Activated CD4-positive, alpha-beta memory T cell treated with anti-CD3 and anti-CD28 coated beads for 36 hours (primary cell): ENCODE measurements at places on chromosomes 3 and 15.
A peak's percentile ranks its signal among the peaks of the same experiment; 100 is the strongest.

DNA sequence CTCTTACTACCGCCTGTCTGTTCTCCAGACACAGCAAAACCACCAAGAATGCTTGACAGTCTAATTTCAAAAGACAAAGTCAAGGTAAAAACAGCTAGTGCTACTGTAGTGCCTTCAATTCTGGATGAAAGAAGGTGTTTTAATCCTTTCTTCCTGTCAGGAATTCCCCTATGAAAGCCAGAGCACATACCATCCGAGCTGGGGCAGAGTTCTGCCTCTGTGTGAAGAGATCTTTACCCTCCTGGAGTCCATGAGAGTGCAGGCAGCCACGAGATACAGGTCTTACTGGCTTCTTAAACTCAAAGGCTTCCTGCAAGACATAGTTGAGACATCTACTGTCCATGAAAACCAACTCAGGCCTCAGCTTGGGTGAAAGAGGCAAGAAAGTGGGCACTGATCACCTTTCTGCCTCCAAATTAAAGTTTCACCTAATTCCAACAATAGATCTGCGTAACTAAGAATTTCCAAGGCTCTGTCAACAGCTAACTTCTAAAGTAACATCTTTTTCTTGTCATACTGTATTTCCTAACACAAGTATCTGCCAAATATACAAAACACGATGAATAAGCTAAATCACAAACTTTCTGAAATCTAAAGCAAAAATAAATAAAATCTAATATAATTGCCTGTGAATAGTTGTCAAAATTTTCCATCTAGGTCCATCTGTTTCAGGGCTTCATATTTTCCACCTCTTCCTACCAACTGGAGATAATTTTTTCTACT is 7.5 kb downstream of the CDC25A start:
- no peaks in the 10 kb centered on the region for H3K27me3 ChIP-seq
- no peak overlapping the region for H3K27ac ChIP-seq
- H3K36me3 ChIP-seq = peaks cover 89% of the 10 kb centered on the region

GRCh38 chr3:120854908-120855526 is 53.0 kb upstream of the STXBP5L start:
- H3K36me3 ChIP-seq = no peaks in the 10 kb centered on the region
- no peaks in the 10 kb centered on the region for H3K4me1 ChIP-seq
- DNase-seq = no peak

DNA sequence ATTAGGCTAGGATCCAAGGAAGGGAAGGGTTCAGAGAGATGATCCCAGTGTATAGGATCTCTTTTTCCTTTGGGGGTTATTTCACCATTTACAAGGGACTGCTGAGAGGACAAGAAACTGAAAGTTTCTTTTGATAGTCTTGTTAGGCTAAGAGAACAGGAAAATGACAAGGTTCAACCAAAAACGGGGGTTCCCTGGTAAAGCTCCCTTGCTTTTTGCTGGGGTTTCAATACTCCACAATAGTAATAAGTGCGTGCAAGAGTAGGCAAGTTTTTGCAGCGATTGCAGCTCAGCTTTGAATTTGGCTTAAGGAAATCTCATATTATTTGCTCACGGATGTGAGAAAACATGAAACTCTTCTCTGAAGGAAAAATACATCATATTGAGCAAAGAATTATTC is 18.8 kb upstream of the SUSD5 start:
- H3K27ac ChIP-seq = no peak overlapping the region
- no peak overlapping the region for H3K4me3 ChIP-seq
- no peaks in the 10 kb centered on the region for H3K36me3 ChIP-seq
- no peaks in the 10 kb centered on the region for H3K4me1 ChIP-seq

GRCh38 chr3:191750618-191751017 is 289.7 kb downstream of the PYDC2 start:
- no peak overlapping the region for H3K4me3 ChIP-seq
- DNase-seq = no peak
- no peaks in the 10 kb centered on the region for H3K4me1 ChIP-seq
- no peaks in the 10 kb centered on the region for H3K27me3 ChIP-seq
- no peaks in the 10 kb centered on the region for H3K36me3 ChIP-seq
- H3K27ac ChIP-seq = no peak overlapping the region

DNA sequence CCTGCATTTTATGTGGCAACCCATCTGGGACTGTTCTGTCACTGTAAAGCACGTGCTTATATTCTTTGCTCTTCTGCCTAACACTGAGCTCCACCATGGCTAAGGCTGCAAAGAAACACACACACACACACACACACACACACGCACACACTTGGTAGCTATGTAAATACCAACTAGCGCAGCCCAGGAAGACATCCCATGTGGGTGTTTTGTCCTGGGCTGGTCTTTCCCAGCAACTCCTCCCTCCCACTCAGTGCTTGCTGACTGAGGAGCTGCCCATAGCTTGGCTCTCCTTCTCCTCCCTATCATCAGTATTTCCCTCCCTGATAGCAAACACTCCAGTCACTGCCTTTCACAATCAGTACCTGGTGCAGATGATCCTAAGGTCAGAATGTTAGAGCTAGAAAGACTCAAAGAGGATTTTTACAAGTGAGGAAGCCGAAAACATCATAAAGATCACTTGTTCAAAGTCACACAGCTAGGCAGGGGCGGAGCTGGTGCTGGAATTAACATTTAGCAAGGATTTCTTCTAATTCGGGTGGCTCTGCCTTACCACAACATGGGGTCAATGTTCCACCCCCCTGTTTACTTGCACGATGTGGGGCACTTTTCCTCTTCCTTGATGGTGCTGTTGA is 377.1 kb upstream of the TBL1XR1 start:
- H3K27ac ChIP-seq = no peak overlapping the region
- H3K4me1 ChIP-seq = no peaks in the 10 kb centered on the region
- no peaks in the 10 kb centered on the region for H3K36me3 ChIP-seq
- no peak overlapping the region for H3K4me3 ChIP-seq

DNA sequence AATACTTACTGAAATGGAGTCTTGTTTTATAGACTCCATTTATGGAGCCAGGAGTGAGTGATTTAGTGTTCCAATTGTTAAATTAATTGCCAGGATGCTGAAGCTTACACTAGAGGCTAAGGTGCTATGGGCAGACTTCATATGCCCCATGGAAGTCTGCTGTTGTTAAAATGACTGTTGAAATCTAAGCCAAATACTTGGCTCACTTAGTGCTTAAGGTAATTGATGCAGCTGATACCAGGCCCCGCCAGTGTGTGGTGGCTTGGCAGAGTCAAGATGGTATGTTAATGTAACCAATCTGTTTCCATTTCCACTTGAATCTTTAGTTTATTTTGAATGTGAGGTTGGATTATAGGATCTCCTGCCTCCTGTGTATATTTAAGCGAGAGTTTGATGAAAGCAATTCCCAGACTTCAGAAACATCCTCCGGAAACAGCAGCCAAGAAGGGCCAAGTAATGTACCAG is 187.1 kb downstream of the ITPR1 start:
- DNase-seq = no peak
- peaks cover 32% of the 10 kb centered on the region for H3K36me3 ChIP-seq
- no peaks in the 10 kb centered on the region for H3K27me3 ChIP-seq
- H3K27ac ChIP-seq = no peak overlapping the region
- H3K4me1 ChIP-seq = peaks cover 4% of the 10 kb centered on the region

DNA sequence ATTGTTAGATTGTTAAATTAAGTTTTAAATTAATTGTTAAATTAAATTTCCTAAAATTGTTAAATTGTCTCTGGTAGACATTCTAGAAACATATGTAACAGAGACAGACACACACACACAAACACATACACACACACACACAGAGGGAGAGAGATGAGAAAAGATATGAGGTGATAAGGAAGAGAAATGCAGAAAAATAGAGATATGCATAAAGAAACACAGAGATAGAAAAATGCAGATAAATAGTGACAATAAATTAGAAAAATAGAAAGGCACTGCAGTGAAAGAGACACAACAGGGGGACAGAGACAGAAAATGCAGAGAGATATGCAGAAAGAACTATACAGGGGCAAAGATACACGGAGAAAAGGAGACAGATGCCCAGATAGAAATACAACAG is 25.1 kb upstream of the GOLGA8B start:
- H3K27ac ChIP-seq = no peak overlapping the region
- H3K4me3 ChIP-seq = no peak overlapping the region
- H3K4me1 ChIP-seq = peaks cover 9% of the 10 kb centered on the region
- no peak for DNase-seq
- H3K27me3 ChIP-seq = peaks cover 37% of the 10 kb centered on the region
- no peaks in the 10 kb centered on the region for H3K36me3 ChIP-seq

GRCh38 chr3:179973931-179974361 is 62.8 kb downstream of the PEX5L start:
- H3K36me3 ChIP-seq = no peaks in the 10 kb centered on the region
- H3K27me3 ChIP-seq = peaks cover 9% of the 10 kb centered on the region
- H3K27ac ChIP-seq = no peak overlapping the region
- peaks cover 6% of the 10 kb centered on the region for H3K4me1 ChIP-seq
- DNase-seq = no peak

DNA sequence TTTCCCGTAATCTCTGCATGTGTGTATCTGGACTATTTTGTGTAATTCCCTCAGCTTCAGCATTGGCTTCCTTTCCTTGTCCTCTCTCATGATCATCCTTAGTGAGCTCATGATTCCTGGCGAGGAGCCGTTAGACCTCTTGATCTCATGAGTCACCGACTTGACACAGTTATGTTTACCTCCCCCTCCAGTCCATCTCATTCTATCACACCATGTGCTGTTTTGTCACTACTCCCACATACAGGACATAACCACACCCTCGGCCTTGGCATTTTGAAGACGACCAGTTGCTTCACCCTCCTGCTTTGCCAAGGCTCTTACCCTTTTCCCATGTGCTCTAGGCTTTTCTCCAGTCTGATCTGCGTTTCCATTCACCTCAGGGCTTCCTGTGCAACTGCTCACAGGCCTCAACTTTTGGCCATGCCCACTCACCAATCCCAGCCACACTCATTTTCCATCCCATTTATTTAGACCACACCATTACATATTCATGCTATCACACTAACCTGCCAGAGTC is 41.5 kb downstream of the CP start:
- H3K27me3 ChIP-seq = no peaks in the 10 kb centered on the region
- no peak overlapping the region for H3K4me3 ChIP-seq
- H3K4me1 ChIP-seq = peaks cover under 1% of the 10 kb centered on the region

GRCh38 chr15:77376770-77377169 is 43.1 kb downstream of the PEAK1 start:
- H3K27me3 ChIP-seq = no peaks in the 10 kb centered on the region
- DNase-seq = no peak
- H3K36me3 ChIP-seq = no peaks in the 10 kb centered on the region
- H3K4me3 ChIP-seq = no peak overlapping the region
- H3K4me1 ChIP-seq = no peaks in the 10 kb centered on the region

DNA sequence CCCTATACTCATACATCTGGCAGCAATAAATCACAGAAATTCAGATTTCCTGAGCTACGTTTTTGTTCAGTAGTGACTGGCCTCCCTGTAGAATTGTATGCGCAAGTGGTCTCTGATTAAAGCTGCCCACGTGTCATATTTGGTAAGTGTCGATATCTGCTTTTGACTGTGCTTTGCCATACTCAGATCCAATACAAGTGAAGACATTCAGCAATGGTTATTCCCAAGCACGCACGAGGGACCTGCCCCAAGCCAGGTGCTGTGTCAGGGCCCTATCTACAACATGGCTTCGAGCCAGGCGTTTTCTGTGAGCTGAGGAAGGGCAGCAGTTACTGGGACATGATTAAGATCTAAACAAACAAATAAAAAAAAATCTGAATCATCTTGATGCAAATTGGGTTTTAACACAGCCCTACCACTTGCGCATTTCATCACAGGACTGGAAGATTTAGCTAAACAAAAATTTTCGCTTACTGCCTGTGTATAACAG is 47.2 kb upstream of the ICE2 start:
- H3K27me3 ChIP-seq = no peaks in the 10 kb centered on the region
- peak overlapping the region; percentile 75 for H3K27ac ChIP-seq
- H3K36me3 ChIP-seq = peaks cover 51% of the 10 kb centered on the region
- H3K4me1 ChIP-seq = peaks cover 73% of the 10 kb centered on the region
- no peak overlapping the region for H3K4me3 ChIP-seq
